ENCODE measurements at places on chromosomes 7 and 10. TPM values are rescaled to one million over a fixed set of nuclear protein-coding genes. Genes with fewer than 3 reads are reported as not detected.
A peak's percentile ranks its signal among the peaks of the same experiment; 100 is the strongest.

Gene KIF5B
- total RNA-seq = 117 TPM

- ATAC-seq = no peak
Measured at GRCh38 chr10:33521062-33521461, 186.6 kb upstream of the NRP1 start.

DNA sequence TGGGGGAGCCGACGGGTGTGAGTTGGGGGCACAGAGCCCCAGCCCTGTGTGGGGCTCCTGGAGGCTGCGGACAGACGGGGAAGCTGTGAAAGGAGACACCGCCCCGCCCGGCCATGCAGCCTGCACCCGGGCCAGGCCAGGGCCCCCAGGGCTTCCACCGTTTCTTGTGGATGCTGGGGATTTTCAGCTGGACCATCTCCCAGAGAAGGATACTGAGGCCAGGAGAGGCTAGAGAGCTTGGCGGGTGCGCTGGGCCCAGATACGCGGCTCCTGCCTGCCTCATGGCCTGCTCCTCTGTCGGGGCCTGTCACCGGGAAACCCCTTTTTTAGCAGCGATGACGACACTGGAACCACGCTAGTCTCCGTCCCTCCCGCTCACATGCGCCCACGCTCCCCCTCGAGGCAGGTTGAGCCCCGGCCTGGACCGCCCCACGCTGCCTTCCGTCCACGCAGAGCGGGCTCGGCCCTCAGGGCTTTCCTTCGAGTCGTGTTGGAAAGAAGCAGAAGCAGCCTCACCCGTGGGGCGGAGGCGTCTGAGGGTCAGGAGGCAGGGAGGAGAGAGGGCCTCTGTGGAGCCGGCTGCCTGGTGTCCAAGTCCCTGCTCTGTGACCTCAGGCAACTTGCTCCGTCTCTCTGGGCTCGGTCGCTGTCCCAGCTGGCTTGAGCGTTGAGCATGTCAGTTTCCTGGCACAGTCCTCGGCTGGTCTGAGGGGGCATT lies 11.7 kb downstream of the TMEM184A start:
- ATAC-seq = no peak

GRCh38 chr7:158997110-158997453 lies 140.7 kb downstream of the DYNC2I1 start:
- peak; percentile 53 for ATAC-seq

DNA sequence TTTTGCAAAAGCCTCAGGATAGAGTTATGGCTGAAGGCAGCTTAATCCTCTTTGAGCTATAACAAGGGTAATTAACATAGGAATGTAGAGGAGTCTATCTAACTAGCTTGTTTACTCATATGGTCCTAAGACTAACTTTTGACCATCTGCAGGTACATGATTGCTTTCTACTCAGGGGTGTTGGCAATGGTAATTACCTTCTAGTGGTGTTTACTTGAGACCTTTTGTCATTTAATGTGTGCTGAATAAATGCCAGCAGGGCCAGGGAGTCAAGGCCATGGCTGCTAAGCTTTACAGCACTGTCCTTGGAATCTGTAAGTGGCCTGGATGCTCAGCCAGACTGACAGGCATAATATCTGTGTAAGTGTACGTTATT lies 1325.0 kb downstream of the XPNPEP1 start:
- ATAC-seq = no peak

- ATAC-seq = peak; percentile 68
Measured at GRCh38 chr10:5594271-5595049, 69.7 kb downstream of the CALML3 start.

- peak; percentile 59 for ATAC-seq
Measured at GRCh38 chr10:45000138-45000751, 478 bp upstream of the ZNF22 start.

DNA sequence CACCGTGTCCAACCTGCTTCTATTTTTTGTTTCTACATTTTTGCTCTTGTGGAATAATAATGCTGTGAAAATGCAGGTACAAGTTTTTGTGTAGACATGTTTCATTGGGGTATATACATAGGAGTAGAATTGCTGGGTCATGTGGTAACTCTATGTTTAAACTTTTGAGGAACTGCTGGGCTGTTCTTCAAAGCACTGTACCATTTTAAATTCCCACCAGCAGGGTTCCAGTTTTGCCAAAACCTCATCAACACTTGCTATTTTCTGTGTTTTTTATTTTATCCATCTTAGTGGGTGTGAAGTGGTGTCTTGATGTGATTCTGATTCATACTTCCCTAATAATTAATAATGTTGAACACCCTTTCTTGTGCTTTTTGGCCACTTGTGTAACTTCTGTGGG lies 138.6 kb downstream of the RGS10 start:
- no peak for ATAC-seq

GRCh38 chr7:151286148-151286547 lies 37.7 kb upstream of the SMARCD3 start:
- peak; percentile 63 for ATAC-seq

- ATAC-seq = peak; percentile 96
Measured at GRCh38 chr10:34666008-34666704, 148.9 kb downstream of the PARD3 start.

GRCh38 chr10:61404751-61405150 lies 48.4 kb downstream of the TMEM26 start:
- no peak for ATAC-seq

Data from motor neuron (in vitro differentiated cells).